NCI-H1092 (cell line): ENCODE measurements at places on chromosomes 4 and X.

DNA sequence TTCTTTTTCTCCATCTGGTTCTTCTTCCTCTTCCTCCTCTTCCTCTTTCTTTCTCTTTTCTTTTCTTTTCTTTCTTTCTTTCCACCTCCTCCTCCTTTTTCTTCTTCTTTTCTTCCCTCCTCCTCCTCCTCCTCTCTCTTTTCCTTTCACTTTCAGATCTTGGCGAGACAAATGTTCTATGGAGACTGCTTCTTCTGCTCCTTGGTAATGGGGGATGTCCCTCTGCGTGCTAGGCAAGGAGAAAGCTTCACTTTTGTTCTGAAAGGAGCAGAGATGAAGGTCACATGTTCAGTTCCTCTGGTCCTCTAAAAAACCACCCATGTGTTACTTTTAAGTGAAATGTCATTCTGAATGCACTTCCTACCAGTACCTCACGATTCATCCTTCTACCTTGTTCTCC is 33.2 kb downstream of the NBDY start:
- DNase-seq = no peak

DNA sequence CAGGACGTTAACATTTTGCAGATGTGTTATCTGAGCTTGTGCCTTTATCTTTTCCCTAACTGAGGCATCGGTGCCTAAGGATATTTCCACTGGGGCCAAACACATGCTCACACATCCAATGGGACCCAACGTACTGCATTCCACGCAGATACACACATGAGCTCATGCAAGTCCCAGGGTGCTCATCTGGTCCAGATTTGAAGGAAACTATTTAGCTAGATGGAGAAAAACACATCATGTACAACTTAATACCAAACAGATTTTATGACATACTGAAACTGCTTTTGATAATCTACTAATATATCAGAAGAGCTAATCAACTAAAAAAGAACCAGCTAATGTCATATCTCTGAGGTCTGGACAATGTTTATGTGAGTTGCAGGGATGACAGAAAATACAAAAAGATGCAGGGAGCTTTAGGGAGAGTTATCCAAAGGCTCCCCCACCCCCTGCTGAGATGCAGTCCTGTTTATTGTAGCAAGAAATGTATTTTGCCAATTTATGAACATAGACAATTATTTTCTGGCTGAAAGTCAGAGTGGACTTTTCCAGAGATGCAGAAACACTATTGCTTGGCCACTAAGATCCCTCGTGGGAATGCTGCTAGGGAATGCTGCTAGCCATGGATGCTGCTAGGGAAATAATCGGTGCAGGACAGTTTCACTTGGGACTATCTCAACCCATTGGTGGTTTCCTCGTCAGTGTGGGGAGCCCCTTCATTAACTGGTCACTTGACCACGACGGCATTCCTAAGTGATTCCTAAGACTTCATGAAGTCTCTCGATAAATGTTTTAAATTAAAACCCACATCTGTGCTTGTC is 172.8 kb downstream of the SMIM20 start:
- no peak for DNase-seq

GRCh38 chrX:19697416-19697815 is 182.1 kb upstream of the MAP3K15 start:
- DNase-seq = no peak

GRCh38 chr4:89294573-89295269 is 12.9 kb downstream of the GPRIN3 start:
- DNase-seq = no peak

GRCh38 chr4:146330392-146330791 is 116.1 kb downstream of the REELD1 start:
- no peak for DNase-seq

GRCh38 chrX:153406011-153406410 is 4.9 kb upstream of the PNMA6E start:
- no peak for DNase-seq

- no peak for DNase-seq
Observed at GRCh38 chrX:153830640-153831428, 490 bp upstream of the PDZD4 start.

DNA sequence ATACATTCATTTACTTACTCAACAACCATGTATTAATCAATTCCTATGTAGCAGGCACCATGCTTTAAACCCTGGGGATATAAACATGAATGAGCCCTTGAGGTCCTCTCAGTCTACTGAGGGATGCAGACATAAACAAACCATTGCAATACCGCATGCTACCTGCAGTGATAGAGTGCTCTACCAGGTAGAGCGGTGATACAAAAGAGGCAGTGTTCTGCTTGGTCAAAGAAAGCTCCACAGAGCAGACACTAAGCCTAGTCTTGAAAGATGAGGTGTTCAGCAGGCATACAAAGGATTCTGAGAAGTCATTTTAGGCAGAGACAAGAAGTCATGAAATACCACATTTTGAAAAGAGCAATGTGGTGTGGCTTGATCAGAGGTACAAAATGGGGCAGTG is 26.9 kb upstream of the AMOT start:
- no peak for DNase-seq

GRCh38 chrX:16113978-16114565 is 9.3 kb upstream of the GRPR start:
- no peak for DNase-seq

DNA sequence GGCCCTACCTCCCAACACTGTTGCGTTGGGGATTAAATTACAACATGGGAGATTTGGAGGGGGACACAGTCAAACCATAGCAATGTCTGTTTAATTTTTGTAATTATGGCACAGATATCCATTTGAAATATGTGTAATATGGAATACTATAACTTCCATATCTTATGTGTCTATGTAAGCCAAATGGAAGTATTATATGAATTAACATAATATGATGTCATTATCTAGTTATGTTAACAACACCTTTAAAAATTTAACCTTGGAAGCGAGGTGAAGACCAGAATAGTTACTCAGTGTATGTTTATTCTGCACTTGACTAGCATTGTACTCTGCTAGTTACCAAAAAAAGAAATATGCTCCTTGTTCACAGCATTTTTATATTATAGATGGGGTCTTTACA is 4.3 kb downstream of the SMARCA5 start:
- no peak for DNase-seq

GRCh38 chr4:2348786-2349185 is 69.7 kb downstream of the ZFYVE28 start:
- no peak for DNase-seq

- DNase-seq = no peak
Observed at GRCh38 chrX:95678679-95679078, 1006.0 kb upstream of the DIAPH2 start.

DNA sequence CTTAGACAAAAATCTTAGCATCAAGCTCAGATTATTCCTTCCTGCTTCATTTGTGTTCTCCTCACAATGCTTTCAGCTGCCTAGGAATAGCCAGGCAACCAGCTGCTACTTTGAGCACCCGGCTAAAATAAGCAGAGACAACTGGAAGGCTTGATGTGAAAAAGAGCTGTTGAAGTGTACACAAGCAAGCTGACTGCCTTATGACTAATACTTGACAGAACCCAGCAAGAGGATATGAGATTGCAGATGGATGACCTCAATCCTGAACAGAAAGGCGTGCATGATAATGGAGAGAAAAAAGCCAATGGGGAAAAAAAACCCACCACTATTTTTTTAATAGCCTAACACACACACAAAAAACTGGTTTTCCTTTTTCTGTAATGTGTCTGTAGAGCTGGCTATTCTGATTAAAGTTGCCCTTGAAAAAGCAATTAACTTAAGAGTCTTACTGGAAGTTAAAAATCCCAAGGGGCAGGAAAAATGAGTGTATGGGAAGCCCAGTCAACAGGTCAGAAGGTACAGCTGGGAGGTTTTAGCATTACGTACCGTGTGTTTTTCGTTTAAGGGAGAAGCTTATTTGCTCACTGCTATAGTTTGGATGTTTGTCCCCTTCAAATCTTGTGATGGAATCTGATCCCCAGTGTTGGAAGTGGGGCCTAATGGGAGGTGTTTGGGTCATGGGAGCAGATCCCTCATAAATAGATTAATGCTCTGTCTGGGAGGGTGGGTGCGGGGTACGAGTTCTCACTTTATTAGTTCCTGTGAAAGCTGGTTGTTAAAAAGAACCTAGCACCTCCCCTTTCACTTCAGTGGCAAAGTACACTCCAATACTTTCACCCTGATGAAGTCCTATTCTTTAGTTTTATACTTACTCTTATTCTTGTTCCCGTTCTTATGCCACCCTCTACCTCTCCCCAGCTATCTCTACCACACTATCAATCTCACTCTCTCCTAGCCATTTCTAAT is 37.1 kb upstream of the HERC6 start:
- no peak for DNase-seq

DNA sequence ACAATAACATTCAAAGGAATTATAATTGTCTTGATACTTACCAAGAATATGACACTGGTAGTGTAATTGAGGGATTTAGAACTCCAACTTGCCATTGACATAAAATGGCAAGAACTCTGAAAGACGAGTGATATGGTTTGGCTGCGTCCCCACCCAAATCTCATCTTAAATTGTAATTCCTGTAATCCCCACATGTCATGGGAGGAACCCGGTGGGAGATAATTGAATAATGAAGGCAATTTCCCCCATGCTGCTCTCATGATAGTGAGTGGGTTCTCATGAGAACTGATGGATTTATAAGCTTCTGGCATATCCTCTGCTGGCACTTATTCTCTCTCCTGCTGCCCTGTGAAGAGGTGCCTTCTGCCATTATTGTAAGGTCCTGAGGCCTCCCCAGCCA is 1536.4 kb downstream of the TECRL start:
- no peak for DNase-seq

DNA sequence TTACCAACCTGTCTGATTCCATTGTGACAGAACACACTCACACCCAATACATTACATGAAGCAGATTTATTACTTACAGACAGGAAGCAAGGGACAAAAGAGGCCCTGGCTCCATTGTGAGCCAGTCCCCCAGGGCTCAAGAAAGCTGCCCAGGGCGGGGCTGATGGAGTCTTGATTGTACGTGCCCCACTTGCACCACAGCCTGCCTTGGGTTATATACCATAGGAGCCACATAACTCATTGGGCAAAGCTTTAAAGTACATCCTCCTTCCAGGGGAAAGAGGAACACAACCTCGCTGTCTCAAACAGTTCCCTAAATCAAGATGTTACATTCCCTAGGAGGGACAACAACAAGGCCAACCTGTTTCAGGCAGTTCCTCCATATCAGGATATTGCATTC is 3.4 kb upstream of the ZRSR2 start:
- DNase-seq = no peak

DNA sequence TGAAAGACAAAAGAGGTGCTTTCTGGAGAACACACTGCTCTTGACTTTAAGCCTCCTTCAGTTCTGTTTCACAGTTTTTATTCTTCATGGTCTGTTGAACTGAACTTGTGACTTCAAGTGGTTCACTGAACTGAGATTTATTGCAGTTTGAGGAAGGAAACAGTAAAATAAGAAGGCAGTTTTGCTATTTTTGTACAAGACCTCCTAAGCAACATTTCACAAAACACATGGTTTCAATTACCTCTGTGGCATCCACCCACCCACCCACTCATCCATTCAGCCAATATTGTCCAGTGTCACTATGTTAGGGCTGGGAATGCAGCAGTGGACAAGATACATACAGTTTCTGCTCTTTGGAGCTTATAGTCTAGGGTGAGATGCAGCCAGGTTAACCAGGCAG is 131.3 kb downstream of the IL1RAPL2 start:
- DNase-seq = no peak

GRCh38 chrX:108442901-108443464 is 3.3 kb downstream of the COL4A5 start:
- no peak for DNase-seq

- DNase-seq = no peak
Observed at GRCh38 chr4:151599863-151600262, 160.9 kb downstream of the GATB start.

GRCh38 chr4:72857787-72858186 is 211.7 kb downstream of the COX18 start:
- no peak for DNase-seq

DNA sequence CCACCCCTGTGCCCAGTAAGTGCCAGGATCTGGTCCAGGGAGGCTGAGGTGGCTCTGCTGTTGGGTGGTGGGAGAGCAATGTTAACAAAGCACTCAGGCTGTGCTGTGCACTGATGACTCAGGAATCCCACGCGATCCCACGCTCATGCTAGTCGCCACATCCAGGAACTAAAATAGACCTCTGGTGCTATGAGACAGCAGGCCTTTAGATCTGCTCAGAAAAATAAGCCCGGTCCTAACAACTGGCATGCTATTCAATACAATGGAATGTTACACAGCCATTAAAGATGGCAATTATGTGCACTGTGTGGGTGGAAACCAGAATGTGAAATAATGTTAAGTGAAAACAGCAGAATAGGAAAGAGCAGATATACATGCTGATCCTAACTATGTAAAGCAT is 26.0 kb downstream of the ARL13A start:
- no peak for DNase-seq

DNA sequence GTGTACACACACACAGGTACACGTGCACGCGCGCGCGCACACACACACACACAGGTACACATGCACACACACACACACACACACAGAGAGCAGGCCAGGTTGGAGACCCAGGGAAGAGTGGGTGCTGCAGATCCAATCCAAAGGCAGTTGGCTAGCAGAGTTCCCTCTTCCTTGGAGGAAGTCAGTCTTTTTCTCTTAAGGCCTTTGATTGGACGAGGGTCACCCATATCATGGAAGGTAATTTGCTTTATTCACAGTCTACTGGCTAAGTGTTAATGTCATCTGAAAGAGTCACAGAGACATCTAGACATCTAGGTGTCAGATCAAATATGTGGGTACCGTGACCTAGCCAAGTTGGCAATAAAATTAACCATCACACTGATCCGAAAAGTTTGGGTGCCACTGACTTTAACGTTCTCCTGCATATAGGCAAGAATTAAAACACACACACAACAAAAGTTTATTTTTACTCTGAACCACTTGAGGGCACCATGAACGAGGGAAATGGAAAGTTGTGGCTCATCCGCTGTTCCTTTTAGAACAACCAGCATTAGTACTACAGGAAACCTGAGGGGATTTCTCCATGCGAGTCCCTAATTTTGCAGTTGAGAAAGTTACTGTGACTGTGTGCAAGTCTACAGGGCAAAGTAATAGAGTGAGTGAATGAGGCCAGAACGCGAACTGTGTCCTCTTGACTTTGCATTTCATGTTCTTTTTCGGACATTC is 66.0 kb upstream of the STOX2 start:
- DNase-seq = no peak

- no peak for DNase-seq
Observed at GRCh38 chrX:55135171-55135570, 46.4 kb downstream of the PAGE2 start.

- no peak for DNase-seq
Observed at GRCh38 chrX:101357166-101357795, 8.7 kb upstream of the TIMM8A start.

- DNase-seq = no peak
Observed at GRCh38 chrX:65610040-65610439, 57.4 kb upstream of the MSN start.

GRCh38 chr4:75696071-75696470 is 22.9 kb upstream of the G3BP2 start:
- no peak for DNase-seq
